Left kidney (tissue), 8 donors: ENCODE measurements at places on chromosomes 1 and 21. TPM values are rescaled to one million over a fixed set of nuclear protein-coding genes. Genes with fewer than 3 reads are reported as not detected.

C1QC gene
- 8.8 TPM for polyA plus RNA-seq

GRCh38 chr1:170284951-170285350 lies 139.2 kb downstream of the NTMT2 start:
- no peak for DNase-seq

DNA sequence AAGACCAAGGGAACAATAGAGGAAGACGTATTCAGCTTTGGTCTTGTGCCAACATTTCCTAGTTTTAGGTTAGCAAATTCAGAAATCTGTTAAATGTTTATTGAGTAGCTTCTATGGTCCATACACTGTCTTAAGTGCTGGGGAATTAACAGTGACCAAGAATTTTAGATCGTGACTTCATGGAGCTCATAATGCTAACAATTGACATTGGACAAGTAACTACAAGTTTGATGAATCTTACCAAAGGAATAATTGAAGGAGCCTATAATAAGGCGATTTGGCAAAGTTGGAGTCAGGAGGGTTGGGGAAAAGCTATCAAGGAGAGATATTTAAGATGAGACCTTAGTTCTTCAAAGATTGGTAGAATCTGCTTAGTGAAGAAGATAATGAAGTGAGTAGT lies 1.4 kb upstream of the SLAMF9 start:
- no peak for DNase-seq

DNA sequence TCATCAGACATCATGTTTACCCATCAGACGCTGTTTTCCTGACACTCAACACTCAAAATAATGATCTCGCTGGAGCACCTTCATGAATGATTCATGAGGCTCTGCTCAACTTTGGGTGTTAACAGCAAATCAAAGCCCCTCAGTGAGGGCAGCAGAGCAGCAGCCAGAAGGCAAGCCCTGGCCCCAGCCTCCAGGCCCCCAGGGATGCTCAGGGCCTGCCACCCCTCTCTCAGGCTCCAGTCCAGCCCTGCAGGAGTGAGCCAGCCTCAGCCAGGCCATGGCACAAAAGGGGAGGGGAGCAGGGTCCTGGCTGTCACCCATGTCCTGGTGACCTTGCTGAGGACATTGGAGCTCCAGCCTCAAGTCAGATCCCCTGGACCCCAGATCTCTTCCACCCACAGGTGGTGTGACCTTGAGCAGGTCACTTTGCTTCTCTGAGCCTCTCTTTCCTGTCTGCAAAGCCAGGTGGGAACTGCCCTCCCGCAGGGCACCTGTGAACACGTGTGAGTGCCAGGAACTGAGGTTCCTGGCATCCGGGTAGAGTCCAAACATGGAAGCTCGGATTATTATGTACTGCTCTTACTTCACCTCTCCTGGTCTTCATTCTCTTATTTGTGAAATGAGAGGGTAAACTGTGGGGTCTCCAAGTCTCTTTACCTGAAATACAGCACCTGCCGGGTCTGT lies 161.6 kb upstream of the VAMP3 start:
- no peak for DNase-seq

DNA sequence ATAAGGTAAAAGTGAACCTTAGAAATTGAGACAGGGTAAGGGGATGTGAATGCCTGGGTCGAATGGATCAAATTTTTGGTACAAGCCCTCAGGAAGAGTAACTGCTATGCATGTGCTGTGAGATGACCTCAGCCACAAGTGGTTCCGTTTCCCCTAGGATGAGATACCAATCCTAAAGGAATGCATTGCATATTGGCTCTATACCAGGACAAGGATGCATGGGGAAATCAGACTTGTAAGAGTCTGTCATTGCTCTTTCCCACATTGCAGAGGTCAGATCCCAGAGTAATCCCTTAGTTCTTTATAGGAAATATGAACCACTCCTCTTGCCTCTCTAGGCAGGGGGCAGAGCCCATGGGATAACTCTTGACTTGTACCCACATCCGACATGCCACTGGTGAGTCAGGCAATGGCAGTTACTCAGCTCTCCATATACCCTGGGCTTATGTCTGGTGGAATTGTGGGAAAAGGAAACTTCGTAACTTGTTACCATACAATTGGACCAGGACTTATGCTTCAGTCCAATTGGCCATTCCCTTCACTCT lies 428.3 kb upstream of the ZRANB2 start:
- DNase-seq, result no peak

FCRL2 gene
- polyA plus RNA-seq, result 0.17 TPM

DNA sequence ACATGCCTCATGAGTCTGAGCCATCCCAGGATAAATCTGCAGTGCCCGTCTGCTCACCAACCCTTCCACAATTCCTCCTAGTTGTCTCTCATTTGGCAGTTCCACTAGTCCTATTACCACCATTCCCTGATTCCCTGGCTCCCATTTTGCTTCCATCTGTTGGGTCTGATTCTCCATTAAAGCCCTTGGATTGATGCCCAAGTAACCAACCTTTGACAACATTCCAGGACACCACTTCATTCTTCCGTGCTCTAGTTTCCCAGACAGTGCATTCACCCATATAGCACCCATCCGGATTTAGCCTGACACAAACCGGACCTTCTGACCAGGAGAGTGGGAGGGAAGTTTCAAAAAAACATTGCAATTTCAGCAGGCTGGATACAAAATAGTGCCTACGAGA lies 189.4 kb upstream of the PALMD start:
- DNase-seq, result no peak

KCNJ15 gene
- polyA plus RNA-seq, result 269 TPM

DNA sequence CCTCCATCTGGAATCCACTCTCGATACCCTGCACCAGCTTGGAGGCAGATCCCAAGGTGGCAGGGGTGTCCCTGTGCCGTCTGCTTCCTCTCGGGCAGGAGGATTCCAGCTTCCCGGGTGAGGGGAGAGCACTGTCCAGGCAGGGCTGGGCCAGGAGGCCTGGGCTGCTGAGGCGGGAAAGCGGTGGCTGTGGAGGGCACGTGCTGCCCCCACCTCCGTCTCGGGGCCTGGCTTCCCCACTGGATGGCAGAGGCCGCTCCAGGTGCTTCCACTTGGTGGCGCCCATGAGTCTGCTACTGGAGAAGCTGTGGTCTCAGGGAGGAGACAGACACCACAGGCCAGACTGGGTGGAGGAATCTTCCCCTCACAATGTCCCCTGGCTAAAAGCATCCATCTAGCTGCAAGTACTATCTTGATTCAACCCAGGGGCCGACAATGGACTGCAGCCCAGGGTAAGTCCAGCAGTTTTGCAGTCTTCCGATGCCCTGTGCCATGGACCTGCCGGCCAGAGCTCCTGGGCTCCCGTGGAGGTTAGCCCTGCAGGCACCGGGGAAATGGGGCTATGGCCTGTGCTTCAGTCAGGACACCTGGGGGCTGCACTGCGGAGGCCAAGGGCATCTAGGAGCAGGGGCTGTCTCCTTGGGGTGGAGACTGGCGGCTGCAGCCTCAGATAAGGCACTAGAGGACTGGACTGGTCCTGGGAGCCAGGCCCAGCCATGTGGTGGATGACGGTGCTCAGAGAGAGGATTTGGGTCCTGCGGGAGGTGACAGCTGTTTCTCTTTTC lies 41.3 kb upstream of the EIF4G3 start:
- no peak for DNase-seq

- no peak for DNase-seq
These were observed 210.1 kb upstream of the PTGFR start for GRCh38 chr1:78280626-78281025.

RAB7B gene
- 2.3 TPM for polyA plus RNA-seq

GRCh38 chr1:18926315-18927081 lies 24.1 kb upstream of the ALDH4A1 start:
- DNase-seq, result no peak

GJC2 gene
- polyA plus RNA-seq, result 0.42 TPM

DNA sequence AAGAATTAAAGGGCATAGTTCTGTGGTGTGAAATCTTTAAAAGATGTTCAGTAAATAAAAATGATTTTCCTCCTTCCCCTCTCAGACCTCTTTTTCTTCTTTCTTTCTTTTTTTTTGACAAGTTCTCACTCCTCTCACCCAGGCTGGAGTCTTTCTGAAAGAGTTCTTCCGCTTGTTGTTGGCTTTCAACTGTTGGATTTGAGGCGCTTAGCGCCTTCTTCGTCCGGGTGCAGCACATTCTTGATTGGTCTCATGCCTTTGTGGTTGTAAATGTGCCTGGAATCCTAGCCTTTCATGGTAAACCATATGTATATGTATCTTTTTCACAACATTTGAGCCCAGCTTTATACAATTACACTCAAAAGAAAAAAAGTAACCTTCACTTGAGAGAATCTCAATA lies 980 bp upstream of the METTL18 start:
- no peak for DNase-seq

ICOSLG gene
- polyA plus RNA-seq, result 7.3 TPM

STIL gene
- 15.1 TPM for polyA plus RNA-seq

DNA sequence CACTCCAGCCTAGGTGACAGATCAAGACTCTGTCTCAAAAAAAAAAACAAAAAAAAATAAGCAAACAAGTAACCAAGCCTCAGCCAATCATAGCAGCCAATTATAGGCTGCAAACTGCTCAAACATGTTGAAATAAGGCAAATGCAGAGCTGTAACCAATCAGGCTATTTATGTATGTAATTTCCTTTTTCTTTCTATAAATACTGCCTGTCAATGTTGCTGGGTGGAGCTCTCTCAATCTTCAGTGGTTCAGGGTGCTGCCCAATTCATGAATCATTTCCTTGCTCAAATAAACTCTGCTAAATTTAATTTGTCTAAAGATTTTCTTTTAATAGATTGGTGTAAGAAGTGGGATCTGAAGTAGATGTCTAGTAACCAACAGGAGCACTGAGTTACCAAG lies 11.6 kb upstream of the CD1D start:
- DNase-seq, result no peak

DNA sequence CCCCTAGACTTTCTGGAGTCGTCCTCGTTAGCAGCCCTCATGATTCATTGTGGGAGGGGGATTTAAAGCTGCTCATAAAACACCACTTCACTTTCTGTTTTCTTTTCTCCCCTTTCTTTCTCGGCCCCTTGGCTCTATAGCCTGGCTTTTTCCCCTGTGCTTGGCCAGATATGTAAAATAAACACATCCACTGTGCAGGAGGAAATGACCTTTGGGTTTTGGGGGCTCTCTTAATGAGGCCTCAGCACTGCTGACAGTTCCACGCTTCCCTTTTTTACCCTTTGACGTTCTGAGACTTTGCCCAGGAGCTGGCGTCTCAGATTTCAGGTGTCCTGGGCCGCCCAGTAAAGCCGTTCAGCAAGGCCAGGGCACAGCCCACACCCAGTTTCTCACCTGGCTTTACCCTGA lies 65.7 kb downstream of the RUNX3 start:
- peak; percentile 53 for DNase-seq

DNA sequence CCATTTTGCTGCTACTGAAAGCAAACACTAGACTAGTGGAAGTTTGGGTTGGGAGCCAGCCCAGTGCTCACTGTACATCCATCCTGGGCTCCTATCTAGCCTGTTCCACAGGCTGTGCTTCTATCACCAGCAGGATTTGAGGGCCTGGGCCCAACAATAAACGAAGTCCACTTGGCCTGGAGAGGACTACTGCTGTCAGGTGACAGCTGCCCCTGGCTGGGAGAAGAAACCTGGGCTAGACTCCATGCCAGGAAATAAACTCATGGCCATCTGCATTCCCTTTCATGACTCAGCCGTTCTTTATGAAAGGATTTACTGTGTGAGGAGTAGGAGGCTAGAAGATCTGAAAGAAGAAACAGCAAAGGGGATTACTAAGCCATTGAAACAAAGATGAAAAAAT lies 35.5 kb downstream of the COLGALT2 start:
- no peak for DNase-seq

DNA sequence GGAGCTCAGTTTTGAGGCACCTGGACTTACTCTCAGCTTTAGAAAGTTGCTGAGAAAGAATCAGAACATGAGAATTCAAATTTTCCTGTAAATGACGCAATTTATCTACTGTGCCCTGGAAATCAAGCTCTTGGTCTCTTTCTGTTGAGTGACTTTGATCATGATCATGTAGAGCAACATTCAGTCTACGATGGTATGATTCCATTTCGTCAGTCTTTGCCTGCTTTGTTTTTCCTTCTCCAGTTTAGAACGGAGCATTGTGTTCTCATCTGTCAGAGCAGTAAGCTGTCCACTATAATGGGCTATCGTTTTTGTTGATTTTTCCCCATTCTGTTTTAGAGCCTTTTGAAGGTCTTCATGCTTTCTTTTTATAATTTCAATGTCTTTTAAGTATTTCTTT lies 20.7 kb downstream of the SFT2D2 start:
- no peak for DNase-seq

SPRR2E gene
- polyA plus RNA-seq, result not detected

GRCh38 chr1:70994753-70995268 lies 52.8 kb downstream of the PTGER3 start:
- no peak for DNase-seq

- no peak for DNase-seq
These were observed 19.2 kb downstream of the NFASC start for GRCh38 chr1:204889681-204890383.

- no peak for DNase-seq
These were observed 8.3 kb upstream of the PADI1 start for GRCh38 chr1:17196496-17197185.

- no peak for DNase-seq
These were observed 15.6 kb downstream of the TLCD4 start for GRCh38 chr1:95132762-95133161.

DNA sequence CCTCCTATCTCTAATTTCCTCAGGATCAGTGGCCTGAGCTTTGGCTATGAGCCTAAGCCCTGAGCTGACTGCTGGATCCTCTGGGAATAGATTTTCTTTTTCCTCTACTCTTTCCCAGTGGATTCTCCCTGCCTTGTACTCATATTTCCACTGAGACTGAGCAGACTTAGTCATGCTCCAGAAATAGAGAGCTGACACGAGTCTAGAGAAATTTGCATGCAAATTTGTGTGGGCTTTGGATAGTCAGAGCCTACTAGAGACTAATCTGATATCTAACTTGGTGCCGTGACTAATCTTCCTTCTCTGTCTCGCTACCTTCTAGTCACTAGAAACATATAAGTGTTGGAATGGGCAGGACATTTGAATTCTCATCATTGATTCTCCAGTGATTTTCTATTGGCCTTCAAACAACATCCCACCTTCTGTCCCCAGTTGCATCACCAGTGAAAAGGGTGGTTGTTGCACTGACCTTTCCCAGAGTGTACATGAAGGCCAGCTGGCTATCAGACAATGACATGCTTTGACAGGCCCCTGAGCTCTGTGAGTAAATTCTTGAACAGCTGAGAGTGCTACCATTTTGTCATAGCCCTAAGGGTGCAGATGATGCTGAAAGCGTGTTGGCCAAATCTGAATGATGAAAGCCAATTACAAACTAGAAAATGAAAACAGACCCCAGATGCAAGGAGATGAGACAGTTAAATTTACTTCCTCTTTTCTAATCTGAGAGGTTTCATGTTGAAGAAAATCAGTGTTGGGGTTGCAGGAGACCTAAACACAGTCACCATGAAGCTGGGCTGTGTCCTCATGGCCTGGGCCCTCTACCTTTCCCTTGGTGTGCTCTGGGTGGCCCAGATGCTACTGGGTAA lies at the start of gene FCRLA:
FCRLA (plus strand) TSS at position 748 of the 866 bp plus-strand sequence; CDS start at position 784, 36 bp downstream.
- DNase-seq, result no peak

RIPPLY3 gene
- 3.1 TPM for polyA plus RNA-seq

RGS13 gene
- polyA plus RNA-seq, result not detected

DNA sequence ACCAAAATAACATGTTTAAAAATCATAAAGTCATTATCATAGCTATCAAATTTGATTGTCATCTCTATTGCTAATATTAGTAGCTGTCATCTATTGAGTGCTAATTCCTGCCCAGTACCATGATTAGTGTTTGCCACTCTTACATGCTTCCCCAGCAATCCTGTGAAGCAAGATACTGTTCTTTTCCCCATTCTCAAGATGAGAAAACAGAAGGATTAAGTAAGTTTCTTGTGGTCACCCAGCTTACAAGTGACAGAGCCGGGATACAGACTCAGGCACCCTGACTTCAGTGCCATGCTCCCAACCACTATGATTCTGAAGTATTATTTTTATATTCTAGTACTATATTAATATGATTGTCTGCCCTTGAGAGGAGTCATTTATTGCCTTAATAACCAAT lies 36.5 kb downstream of the LRRC8C start:
- DNase-seq, result no peak
